ENCODE measurements at places on chromosomes 5 and 9.

- DNase-seq, result no peak
Observed at GRCh38 chr9:137820161-137820855, 57.3 kb upstream of the CACNA1B start.

DNA sequence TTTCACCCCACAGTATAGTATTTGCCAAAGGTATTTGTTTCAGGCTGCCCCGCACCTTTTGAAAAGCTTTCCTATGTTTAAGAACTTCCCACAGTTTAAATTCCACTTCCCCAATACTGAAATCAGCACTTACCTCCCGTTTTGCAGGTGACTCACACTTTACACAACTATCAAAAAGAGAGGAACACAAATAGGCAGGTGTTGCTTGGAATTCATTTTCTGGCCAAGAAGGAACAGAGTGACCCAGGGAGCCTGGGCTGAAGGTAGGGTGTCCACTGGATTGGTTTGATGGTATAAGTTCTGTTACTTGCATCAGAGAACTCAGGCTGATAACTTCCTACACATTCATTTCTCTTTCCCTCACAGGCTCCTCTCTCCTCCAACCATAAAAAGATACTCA lies 60.1 kb upstream of the SLC30A5 start:
- DNase-seq, result no peak

DNA sequence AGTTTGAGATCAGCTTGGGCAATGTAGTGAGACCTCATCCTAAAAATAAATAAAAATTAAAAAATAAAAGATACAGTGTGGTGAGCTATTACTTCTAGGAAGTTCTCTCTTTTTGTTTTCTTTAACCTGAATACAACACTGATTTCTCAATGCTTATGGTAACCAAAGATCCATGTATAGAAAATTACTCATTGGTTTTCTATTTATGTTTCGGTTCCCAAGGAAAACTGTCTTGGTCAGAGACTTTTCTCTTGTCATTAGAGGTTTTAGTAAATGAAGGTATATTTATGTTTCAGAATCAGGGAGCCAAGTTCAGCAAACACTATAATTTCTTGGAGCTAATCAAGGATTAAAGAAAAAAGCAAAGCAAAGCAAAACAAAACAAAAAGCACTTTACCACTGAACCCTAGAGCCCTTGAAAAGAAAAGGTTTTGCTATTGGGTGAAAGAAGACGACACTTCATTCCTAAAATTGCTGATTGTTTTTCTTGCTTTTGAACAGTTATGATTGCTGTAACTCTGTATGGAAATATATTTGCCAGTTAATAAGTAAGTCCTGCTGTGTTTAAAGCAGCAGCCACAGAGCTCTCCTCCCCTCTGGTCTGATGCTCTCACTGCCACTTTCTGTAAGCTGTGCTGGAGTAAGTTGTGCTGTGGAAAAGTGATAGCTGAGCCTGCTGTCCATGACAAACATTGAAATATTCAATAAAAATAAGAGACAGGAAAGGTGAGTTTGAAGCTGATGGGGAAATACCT lies 298.2 kb downstream of the CD180 start:
- DNase-seq, result no peak

DNA sequence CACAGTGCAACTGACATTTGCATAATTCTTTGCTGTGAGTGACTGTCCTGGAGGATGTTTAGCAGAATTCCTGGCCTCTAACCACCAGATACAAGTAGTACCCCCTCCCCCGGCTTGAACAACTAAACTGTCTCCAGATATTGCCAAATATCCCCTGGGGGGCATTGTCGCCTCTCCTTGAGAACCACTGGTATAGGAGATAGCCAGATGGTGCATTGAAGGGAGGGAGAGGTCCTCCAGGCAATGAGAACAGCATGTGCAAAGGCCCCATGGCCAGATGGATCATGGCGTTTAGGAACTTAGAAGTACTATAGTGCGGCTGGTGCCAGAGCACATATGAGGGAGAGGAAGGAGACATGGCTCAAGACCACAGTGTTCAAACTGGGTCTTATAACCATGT lies 18.9 kb upstream of the ORM1 start:
- DNase-seq, result no peak

Measured in left ventricle myocardium inferior (tissue), 1 donor.